Stimulated activated CD4-positive, alpha-beta T cell treated with anti-CD3 and anti-CD28 coated beads, Interleukin-15, amount 100 ng/mL, for 24 hours (primary cell): ENCODE measurements at places on chromosomes 5 and 9.

DNA sequence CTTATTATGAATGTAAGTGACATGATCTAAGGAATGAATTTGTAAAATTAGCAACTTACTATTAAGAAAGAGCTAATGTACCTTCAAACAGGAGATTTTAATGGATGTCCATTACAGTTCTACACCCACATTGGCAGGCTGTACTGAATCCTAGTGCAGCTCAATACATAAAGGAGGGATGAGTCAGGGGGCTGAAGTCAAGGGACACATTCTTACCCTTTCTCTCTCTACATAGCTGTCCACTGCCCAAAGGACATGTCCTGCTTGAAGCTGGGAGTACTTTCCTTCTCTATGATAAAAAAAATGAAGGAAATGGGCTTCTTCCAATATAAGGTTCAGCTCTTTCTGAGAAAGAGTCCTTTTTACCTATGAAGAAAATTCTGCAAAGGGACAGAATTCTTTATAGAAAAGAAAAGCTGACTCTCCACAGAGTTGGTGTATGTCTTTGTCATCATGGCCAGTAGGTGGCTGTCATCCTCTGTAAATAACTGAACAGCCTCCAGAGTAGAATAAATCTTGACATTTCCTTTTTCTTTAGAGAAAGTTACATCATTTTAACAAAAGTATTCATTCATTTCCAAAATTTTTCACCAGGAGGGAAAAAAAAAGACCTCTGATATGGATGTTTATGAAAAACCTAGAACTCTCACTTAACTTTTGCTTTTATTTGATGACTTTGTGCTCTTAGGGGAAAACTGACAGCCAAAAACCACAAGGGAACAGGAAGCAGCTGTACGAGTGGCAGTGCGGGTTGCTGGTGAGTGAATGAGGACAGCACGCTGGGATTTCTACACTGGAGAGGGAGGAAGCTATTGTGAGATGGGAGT lies 13.1 kb upstream of the IFNA14 start:
- peak; percentile 13 for DNase-seq

DNA sequence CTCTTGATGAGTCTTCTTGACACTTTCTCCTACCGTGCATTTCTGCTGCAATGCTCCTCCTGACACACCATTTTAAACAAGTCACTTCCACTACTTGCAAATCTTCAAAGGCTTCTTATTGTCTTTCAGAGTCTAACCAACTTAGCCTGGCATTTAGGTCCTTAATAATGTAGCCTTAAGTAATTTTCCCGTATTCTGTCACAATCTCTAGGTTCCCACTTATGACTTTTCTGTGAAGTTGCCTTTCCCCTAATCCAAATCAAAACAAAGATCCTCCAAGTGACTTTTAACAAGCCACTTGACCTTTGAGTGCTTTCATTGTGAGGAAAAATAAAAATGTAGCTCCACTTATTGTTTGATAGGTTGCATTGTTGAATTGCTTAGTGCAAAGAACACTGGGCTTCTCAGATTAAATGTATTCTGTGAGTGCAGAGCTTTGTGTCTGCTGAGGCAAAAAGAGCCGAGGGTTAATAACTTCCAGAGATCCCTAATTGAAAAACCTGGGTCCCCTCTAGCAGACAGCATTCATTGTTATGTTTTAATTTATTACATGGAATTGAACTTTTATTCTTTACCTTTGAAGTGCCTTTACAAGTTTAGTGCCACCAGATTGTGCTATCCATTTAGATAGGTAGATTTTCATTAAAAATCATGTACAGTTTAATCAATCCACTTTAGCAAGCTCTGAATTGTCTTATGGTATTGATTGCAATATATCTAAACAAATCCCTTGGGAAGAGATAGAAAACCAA lies 341.7 kb upstream of the TYRP1 start:
- no peak for DNase-seq

DNA sequence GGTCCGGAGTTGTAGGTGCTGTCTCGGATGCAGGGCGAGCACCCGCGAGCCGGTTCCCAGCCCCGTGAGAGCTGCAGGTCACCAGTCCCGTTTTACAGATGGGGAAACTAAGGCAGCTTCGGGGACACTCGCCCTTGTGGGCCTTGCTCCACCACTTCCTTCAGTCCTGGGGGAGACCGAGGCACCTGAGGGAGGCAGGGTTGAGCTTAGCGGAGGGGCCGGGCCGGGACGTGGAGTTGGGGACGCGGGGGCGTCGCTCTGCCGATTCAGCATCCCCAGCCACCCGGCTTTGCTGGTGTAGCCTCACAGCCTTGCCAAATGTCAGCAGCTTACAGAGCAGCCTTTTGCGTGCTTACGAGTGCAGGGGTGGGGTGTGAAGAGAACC lies 530 bp downstream of the BBLN start:
- peak; percentile 75 for DNase-seq

DNA sequence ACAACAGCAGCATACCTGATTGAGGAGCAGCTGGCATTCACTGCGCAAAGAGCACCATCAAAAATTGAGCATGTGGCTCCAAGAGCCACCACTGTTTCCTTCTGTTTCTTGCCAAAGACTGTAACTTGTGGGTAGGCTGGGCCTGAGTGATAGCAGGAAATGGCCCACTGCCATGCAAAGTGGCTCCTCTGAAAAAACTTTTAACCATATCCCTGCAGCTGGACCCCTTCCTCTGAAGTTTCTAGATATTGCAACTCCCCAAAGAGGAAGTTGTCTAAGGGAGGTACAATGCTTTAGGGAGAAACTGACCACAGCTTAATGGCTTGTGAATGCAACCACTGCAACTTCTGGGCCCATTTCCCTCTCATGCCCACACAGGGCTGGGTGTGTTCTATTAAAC lies 355.4 kb upstream of the PDE4D start:
- DNase-seq: no peak

- no peak for DNase-seq
Measured at GRCh38 chr9:123912167-123912897, 17.6 kb downstream of the DENND1A start.

DNA sequence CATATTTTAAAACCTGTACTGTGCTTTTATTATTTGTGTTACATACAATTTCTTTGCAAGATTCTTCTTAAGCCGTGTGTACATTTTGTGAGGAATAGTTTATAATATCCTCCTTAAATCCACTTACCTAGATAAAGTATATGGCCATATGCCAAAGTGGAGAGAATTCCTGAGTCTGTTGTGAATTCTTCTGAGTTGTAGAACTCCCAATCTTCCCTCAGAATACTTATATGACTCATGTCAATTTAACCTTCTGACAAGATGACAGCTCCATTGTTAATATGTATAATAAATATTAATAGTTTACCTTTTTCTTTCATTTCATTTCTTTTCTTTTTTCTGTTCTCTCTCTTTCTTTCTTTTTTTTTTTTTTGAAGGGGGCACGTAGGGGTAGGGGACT lies 6.0 kb upstream of the RICTOR start:
- no peak for DNase-seq

DNA sequence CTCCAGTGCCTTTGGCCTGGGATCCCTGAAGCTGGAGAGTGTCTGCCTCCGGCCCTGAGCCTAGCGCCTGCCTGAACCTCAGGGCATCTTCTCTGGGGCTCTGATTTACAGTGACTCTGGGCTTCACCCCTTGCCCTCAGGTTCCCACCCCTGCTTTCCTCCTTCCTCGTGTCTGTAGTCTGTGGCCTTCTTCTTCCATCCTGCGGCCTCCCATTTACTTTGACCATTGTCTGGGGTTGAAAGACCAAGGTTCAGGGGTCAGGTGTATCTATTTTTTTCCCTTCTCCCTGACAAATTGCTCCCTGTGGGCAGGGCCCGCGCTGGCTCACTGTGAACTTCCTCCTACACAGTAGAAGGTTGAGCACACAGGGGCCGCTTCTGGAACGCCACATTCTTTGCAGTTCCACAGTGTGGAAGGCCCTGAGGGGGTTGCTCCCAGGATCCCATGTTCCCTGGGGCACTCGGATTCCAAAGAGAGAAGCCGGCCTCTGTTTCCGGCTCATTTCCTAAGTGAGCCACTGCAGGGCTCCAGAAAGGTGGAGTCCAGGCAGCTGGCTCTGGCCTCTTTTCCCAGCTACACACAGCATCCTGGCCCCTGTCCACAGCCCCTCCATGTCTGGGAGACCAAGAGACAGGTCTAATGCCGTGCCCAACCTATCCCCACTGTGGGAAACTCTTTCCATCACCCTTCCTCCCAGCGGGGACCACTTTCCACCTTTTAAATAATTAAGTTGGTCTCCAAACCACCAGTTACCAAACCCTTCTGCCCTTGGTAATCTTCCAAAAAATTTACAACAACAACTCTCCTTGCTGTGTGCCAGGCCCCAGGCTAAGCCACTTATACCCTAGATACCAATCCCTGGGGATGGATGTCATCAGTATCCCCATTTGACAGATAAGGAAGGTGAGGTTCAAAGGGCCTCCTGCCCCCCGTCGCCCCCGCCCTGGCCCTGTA lies 140.3 kb upstream of the IER5L start:
- no peak for DNase-seq
